ENCODE measurements at places on chromosomes 4 and X.

DNA sequence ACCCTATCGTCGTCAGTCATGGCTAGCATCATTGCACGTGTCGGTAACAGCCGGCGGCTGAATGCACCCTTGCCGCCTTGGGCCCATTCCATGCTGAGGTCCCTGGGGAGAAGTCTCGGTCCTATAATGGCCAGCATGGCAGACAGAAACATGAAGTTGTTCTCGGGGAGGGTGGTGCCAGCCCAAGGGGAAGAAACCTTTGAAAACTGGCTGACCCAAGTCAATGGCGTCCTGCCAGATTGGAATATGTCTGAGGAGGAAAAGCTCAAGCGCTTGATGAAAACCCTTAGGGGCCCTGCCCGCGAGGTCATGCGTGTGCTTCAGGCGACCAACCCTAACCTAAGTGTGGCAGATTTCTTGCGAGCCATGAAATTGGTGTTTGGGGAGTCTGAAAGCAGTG is 1.6 kb downstream of the ZCCHC12 start:
- no peak for DNase-seq

- no peak for DNase-seq
These were observed 129.1 kb downstream of the CXXC4 start for GRCh38 chr4:104365618-104366017.

GRCh38 chr4:129172181-129172580 is 76.2 kb downstream of the C4orf33 start:
- no peak for DNase-seq

DNA sequence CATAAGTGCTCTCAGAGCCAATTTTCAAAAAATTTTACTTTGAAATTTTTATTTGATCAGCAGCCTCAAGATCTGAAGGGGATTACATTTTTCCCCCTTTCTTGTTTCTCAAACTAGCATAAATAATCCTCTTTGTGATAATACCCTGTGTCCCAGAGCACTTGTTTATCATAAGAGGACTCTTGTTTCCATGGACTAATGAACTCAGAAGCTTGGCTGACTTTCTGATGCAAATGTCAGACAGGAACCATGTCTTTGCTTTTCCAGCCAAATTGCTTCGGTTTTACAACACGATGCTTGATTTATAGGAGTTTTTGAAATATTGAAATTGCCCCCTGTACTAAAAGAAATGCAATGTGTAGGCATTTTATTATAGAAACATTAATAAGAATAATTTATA is 859.3 kb upstream of the LCORL start:
- DNase-seq: no peak

GRCh38 chr4:170087163-170087700 is 2.5 kb downstream of the AADAT start:
- DNase-seq: no peak

GRCh38 chr4:35644591-35644990 is 599.7 kb downstream of the ARAP2 start:
- no peak for DNase-seq

- no peak for DNase-seq
These were observed 92.9 kb downstream of the BCOR start for GRCh38 chrX:40004921-40005291.

GRCh38 chrX:23898412-23898959 is 9.3 kb downstream of the APOO start:
- DNase-seq: no peak

GRCh38 chrX:71912156-71912555 is 1.5 kb downstream of the NHSL2 start:
- DNase-seq: no peak

GRCh38 chr4:110636171-110636679 is 13.3 kb upstream of the PITX2 start:
- no peak for DNase-seq

DNA sequence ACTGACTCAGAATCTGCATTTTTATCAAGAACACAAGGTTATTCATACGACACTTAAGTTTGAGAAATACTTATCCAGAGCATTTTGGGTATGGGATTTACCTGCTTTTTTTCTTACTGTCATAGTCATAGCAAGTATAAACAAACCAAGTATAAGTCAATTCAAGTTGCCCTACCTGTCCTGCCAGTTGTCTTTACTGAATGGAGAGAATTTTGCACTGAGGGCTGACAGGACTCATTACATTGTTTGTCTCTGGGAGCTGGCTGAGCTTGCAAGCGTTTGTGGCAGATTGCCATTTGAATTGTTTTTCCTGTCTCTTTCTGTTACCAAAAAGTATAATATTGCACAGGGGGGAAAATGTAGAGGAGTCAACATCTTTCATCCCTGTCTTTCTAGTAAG is 278.9 kb upstream of the MAGEC2 start:
- DNase-seq: no peak

DNA sequence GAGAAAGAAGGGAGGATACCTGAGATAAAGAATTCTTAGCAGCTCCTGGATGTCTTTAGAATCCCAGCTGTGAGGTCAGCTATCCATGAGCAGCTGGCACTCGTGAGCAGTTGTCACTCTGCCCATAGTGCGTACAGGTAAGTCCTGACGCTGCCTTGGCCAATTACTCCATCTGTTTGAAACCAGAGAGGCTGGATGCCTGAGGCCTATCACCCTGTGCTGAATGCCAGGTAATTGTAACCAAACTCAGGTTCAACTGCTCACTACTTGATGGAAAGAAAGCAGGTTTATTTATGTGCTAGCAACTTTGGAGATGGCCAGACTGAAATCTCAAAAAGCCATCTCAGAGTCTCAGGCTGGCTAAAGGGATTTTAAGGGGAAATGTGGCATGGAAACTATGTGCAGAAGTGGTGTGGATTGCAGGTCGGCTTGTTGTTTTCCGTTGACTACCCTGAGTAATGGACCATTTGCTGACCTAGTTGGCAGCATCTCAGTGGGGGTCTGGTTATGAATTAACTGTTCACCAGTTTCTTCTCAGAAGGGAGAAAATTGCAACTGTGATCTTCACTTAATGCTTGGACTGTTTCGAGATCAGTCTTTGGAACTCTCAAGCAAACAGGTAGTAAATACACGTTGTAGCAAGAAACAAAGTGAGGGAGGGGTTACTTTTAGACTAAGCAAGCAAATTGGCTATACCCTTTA is 1614.0 kb upstream of the PCDH10 start:
- DNase-seq: no peak

GRCh38 chrX:18017411-18017810 is 156.3 kb upstream of the RAI2 start:
- no peak for DNase-seq

DNA sequence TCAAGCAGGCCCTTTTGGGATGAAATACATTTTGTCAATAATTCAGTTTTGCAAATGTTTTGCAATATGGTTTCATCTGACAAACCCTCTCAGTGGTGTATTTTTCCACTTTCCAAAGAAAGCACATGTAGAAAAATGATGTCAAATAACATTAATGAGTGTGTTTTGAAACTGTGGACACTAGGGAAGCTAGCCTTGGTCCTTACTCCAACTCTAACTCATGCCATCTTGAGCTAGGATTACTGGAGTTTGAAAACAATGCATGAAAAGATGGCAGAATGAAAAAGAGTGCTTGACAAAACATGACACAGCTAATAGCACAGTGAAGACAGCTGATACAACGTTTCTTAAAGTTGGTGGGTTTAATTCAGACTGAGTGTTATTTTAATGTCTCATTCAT is 41.4 kb downstream of the HAND2 start:
- DNase-seq: no peak

GRCh38 chr4:188872809-188873208 is 733.6 kb downstream of the TRIML1 start:
- DNase-seq: no peak

GRCh38 chrX:154307202-154307601 is 11.6 kb downstream of the TKTL1 start:
- no peak for DNase-seq

DNA sequence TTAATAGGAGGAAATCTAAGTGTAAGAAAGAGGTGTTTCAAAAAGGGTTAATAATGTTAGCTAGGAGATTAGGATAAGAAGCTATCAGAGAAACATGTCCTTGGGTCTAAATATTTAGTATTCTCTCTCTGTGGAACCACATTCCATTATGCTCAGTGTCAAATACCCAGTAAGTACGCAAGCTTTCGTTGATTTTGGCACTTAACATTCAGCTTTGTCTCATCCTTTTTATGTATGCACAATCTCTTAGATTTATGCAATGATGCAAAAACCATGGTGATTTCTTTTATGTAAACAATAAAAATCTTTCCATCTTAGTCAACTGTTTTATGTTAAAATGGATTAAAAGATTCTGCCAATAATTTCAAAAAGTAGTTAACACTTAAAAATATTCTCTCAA is 129.2 kb downstream of the KLHL13 start:
- DNase-seq: no peak

- no peak for DNase-seq
These were observed 47.1 kb upstream of the CLNK start for GRCh38 chr4:10731690-10732089.

DNA sequence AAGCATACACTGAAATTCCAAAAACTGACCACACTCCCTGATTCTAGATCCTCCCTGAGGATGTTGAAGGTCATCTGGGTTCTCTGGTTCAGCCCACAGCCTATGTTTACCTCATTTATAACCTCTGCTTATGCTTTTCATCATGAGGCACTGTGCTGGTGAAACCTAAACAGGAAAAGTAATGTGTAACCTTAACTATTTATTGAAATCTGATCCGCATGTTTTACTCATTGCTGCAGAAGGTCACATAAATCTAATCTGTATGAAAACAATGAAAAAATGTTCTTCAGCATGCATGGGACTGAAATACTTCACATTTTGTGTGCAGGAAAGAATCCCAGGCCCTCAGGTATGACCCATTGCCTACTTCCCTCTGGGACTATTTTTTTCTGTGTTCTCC is 30.3 kb downstream of the UCHL1 start:
- DNase-seq: no peak

GRCh38 chr4:14607001-14607400 is 395.3 kb upstream of the CPEB2 start:
- no peak for DNase-seq

GRCh38 chr4:93870876-93871458 is 42.4 kb downstream of the ATOH1 start:
- no peak for DNase-seq

- no peak for DNase-seq
These were observed 37.8 kb upstream of the SMARCAD1 start for GRCh38 chr4:94169803-94170372.

GRCh38 chr4:103996637-103997036 is 276.9 kb upstream of the TACR3 start:
- DNase-seq: no peak

DNA sequence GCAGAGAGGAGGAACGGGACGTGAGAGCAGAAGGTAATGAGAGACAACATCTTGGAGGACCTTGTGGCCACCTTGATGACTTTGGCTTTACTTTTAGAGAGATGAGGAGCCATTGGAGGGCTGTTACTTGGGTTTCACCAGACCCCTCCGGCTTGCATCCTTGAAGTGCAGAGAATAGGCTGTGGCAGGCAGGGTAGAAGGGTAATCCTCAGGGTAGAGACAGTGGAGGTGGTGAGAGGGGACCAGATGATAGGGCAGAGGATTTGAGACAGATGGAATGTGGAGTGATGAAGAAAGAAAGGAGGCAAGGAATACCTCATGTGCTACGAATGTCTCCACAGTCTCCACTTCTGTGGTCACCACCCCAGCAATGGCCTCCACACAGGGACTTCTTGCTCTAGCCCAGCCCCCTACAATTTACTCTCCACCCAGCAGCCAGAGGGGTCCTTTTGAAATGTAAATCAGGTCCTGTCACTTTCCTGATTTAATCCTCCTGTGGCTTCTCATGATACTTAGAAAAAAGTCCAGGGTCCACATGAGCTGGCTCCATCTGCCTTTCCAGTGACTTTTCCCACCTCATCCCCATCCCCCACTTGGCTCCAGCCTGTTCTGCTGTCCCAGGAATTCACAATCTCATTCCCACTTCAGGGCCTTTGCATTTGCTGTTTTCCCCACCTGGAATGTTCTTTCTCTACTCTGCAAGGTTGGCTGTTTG is 115.0 kb downstream of the PJA1 start:
- DNase-seq: no peak

GRCh38 chr4:110009550-110009949 is 96.9 kb downstream of the EGF start:
- DNase-seq: no peak

DNA sequence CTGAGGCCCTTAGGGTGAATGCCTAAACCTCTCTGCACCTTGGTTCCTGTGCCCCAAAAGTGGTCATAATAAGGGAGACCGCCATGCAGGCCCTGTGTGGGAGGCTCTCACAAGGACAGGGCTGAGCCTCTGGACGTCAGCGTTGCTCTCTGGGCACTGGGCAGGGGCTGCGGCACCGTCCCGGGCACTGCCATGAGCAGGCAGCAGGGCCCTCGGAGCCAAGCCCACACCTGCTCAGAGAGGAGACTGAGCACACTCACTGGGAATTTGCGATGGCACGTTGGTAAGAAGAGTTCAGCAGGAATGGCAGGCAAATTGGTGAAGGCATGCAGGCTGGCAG is 123.4 kb downstream of the HMX1 start:
- no peak for DNase-seq

DNA sequence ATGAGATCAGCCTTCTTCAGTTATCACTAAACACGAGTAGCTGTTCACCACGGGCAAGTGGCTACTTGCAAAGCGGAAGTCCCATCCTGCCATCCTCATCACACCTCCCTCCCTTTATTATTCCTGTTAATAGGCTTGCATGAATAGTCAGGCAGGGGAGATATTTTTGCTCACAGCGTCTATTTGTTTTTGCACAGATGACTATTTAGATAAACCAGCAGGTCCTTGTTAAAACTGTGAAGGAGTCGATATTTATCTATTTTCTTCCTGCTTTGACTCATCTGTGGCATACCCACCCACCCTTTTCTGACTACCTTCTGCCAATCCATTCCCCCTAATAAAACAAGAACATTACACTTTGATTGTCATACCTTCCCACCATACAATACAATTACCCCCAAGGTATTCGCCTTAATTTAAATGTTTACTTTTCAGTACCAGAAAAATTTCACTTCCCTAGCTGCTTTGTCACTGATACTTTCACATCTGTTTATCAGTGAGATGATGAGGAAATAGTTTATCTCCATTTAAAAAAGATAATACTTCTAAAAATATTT is 96.6 kb upstream of the BANK1 start:
- DNase-seq: no peak

GRCh38 chr4:31294655-31295480 is 574.7 kb downstream of the PCDH7 start:
- no peak for DNase-seq

DNA sequence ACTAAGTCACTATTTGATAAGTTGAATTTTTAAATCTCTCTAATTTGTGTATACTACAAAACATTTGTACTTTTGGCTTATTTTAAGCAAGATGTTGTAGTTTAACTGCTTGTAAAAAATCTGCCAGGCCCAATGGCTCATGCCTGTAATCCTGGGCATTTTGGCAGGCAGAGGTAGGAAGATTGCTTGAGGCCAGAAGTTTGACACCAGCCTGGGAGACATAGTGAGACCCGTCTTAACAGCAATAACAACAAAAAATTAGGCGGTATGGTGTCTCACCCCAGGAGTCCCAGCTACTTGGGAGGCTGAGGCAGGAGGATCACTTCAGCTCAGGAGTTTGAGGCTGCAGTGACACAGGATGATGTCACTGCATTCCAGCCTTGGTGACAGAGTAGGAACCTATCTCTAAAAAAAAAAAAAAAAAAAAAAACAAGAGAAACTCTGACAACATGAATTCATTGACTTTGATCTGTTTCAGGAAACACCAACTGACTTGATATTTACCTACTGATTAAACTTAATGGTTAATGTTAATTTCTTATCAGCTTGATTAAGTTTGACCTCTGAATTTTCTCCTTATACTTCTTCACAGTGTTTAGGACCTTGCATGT is 8.9 kb downstream of the FHIP1A start:
- no peak for DNase-seq
